Ammon's horn (tissue), 1 donor: ENCODE measurements at places on chromosomes 12 and 14.

DNA sequence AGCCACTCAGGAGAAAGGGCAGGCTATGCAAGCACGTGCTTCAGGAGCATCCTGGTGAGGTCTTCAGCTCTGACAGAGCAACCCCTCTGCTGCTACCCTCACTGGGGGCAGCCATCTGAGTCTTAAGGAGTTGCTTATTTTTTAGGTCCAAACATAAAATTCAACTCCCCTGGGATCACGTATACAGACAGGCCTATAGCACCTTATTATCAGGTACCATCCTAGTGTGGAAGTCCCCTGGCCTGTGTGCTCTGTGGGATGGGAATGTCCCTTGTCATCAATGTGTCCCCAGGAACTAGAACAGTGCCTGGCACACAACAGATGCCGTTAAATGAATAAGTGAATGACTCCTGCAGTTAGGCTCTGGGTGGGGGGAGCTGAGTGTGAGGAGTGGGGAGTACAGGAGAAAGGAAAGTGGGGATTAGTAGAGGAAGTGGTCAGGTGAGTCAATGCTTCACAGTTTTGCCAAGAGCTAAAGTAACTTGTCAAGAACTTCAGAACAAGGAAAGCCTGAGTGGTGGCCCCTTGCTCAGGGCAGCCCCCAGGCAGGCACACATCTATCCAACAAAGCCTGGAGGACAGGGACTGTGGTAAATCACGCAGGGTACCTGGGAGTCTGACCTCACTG lies 33.5 kb downstream of the DAD1 start:
- DNase-seq: no peak

DNA sequence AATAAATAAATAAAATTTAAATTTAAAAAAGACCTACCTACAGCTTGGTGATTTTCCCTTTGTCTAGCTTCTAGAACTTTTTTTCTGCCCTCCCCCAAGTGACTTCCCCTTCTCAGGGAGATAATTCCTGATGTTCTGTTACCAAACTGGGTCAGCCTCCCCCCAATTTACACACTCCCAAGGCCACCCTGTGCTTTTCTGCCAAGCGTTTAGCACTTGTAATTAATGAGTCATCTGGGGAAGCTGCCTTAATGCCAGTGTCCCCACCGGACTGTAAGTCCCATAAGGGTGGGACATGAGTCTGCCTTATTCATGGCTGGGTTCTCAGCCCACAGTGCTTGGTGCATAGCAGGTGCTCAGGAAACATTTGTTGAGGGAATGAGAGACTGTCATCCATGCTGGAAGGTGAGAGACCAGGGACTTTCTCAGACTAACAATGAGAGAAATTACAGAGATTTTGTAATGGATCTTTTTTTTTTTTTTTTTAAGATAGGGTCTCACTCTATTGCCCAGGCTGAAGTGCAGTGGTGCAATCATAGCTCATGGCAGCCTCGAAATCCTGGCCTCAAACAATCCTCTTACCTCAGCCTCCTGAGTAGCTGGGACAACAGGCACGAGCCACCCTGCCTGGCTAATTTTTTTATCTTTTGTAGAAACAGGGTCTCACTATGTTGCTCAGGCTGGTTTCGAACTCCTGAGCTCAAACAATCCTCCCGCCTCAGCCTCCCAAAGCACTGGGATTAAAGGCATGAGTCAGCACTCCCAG lies 106.8 kb downstream of the PHETA1 start:
- no peak for DNase-seq

DNA sequence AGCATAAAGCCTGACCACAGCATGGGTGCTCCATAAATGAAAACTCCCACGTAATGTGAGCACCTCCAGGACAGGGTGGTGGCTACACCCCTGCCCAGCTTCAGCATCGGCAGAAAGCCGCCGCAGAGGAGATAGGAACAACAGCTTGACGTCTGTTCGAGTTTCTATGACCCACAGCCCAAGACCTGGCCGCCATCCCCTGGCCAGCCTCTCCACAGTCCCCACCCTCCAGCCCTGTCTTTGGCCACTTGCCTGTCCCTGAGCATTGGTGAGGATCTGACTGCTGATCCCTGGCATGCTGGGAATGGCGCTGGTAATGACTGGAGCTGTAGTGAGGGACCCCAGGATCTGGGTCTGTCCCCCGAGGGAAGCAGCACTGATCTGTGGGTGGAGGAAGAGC lies 21.3 kb downstream of the POU6F1 start:
- DNase-seq: no peak

DNA sequence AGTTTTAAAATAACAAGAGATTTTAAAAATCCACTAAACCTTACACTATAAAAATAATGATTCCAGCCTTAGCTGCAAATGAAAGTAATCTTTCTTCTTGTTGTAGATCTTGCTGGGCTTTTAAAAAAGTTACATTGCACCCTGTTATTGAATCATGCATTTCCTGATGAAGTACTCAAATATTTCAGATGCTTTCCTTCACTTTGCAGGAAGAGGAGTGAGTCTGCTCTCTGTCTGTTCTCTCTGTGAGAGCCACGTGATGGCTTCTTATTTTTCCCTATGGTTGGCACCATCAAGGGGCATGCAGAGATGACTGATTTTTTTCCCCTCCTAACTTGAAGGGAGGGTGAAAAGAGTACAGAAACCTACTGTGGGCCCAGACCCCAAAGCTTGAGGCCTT lies 262.7 kb downstream of the ATP23 start:
- DNase-seq: no peak

DNA sequence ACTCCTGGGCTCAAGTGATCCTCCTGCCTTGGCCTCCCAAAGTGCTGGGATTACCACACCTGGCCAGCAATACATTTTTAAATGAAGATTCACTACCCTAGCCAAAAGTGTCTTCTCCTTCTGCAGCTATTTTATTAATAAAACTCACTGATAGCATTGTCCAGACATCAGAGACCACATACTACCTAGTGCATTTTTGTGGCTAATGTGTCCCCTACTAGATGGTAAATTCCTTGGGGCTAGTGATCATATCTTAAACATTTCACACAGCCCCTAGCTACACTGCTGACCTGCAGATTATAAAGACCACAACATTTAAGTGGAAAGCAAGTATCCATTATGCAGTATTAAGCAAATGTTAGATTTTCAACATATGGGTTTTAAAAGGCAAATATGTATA lies 17.0 kb downstream of the DTD2 start:
- no peak for DNase-seq

GRCh38 chr12:120763250-120763649 lies 37.6 kb downstream of the ACADS start:
- no peak for DNase-seq

GRCh38 chr12:57220770-57221168 lies 4.2 kb downstream of the NXPH4 start:
- no peak for DNase-seq
